ENCODE measurements at places on chromosomes 6 and 20. TPM values are rescaled to one million over a fixed set of nuclear protein-coding genes. Genes with fewer than 3 reads are reported as not detected.

DNA sequence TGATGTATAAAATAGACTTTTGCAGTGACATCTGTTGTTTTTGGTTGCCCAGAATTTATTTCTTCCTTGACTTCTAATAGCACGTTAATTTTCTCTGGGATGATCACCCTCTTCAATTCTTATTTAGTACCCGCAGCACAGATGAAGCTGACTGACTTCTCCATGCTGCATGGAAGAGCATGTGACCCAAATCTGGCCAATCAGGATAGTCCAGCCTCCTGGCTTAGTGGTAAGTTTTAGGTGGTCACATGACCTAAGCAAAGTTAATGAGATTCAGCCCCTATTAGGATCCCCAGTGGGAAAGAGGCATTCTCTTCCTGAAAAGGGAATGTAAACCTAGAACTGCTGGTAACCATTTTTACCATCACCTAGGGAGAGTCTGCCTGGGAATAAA, 13.8 kb upstream of the SIRT5 start:
- no peak for DNase-seq

Gene SLC17A2
- total RNA-seq = not detected

Gene HRH3
- not detected for total RNA-seq

DNA sequence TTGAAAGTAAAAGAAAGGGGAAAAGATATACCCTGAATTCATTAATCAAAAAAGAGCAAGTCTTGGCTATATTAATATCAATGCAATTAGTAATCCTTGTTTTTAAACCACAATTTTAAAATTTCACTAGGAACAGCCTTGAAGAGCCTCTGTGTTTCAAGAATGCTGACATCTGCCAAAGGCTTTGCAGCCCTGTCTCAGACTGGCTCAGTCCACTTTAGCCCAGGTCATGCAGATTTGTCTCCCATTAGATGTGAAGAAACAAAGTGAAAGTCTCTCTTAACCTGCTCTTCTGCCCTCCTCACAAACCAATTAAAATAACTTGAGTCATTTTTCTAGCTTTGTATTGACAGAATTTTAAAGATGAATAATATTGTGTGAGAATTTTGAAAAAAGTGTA, 102.7 kb upstream of the CARMIL1 start:
- no peak for DNase-seq

DNA sequence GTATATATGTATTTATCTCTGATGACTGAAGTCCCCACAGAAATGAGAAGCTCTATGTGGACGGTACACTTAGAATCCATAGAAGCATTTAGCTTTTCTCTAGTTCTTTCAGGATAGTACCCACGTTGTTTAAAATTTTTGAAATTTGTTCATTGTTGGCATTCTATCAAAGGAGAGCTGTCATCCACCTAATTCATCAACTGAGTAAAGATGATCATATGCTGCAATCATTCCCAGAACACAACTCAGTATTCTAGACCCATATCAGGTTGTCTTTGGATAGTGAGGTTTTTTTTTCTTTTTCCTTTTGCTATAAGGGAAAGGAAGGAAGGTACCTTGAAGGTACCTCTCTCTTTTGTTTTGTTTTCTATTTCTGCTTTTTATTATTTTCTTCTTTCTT, 9.3 kb downstream of the SERAC1 start:
- DNase-seq = no peak

- DNase-seq = no peak
Observed at GRCh38 chr20:61052776-61053442, 199.2 kb upstream of the CDH4 start.

Gene PTGIS
- 42.1 TPM for total RNA-seq
